H9 (cell line): ENCODE measurements at places on chromosomes 1 and 21. TPM values are rescaled to one million over a fixed set of nuclear protein-coding genes. Genes with fewer than 3 reads are reported as not detected.

The TGFBR3 gene
- total RNA-seq: 2.4 and 3.6 TPM in 2 replicates

The KRTAP13-2 gene
- total RNA-seq: not detected in 2 replicates

DNA sequence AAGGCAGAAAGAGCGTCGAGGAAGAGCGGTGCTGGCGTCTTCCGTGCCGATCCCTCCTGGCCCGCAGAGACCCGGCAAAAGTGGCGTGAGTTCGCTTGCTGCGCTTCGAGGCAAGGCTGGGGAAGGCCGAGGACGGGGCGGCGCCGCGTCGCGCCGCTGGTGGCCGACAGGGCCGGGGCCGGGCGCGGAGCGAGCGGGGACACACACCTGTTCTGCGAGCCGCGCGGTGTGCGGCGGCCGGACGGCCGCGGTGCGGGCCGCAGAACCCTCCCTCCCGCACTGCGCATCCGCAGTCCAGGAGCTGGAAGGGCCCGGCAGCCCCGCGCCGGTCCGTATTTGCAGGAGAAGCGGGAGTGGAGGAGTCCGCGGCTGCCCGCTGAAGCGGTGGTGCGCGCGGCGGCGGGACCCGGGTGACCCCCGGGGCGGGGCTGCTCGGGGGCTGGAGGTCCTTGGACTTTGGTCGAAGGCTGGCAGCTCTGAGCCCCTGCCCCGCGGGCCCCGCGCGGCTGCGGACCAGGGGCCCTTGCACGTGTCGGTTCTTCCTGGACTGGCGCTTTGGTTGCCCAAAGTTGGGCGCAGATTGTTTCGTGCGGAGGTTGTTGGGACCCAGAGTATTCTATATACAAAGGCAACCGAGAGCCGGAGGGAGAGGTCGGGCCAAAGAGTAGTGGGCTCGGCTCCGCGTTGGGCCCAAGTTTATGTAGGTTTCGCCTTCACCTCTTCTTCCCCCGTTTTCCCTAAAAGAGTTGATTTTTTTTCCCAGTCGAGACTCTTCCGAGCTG is 2.6 kb downstream of the RNF220 start:
- no peaks in the 10 kb centered on the region; the same call in 1 of the 2 replicates for H3K4me1 ChIP-seq
- H3K27ac ChIP-seq: no peak overlapping the region
- H3K4me3 ChIP-seq: peak overlapping the region; percentile 99
- 0 out of 2 replicates have a peak, but pooled peaks cover 2% of the 10 kb centered on the region for H3K36me3 ChIP-seq
- peaks cover 32% of the 10 kb centered on the region; the same call in 1 of the 2 replicates for H3K27me3 ChIP-seq

DNA sequence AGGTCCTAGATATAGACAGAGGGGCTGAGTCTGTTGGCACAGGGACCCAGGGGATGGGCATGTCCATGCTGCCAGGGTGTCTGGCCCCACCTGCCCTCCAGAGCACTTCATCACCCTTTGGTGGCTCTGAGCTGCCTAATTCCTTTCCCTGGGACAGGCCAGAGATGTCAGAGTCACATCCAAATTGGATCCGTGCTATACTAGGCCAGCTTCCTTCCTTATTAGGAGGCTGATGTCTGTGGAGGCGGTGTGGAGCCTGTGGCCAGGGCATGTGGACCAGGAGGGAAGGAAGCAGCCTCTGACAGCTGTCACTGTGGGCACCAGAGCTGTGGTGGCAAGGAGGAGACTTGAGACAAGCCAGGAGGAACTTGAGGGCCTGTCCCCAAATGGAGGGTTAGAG is 77.7 kb upstream of the TMEM51 start:
- no peak overlapping the region for H3K4me3 ChIP-seq
- H3K27me3 ChIP-seq: no peaks in the 10 kb centered on the region
- no peak overlapping the region for H3K27ac ChIP-seq
- H3K36me3 ChIP-seq: no peaks in the 10 kb centered on the region

DNA sequence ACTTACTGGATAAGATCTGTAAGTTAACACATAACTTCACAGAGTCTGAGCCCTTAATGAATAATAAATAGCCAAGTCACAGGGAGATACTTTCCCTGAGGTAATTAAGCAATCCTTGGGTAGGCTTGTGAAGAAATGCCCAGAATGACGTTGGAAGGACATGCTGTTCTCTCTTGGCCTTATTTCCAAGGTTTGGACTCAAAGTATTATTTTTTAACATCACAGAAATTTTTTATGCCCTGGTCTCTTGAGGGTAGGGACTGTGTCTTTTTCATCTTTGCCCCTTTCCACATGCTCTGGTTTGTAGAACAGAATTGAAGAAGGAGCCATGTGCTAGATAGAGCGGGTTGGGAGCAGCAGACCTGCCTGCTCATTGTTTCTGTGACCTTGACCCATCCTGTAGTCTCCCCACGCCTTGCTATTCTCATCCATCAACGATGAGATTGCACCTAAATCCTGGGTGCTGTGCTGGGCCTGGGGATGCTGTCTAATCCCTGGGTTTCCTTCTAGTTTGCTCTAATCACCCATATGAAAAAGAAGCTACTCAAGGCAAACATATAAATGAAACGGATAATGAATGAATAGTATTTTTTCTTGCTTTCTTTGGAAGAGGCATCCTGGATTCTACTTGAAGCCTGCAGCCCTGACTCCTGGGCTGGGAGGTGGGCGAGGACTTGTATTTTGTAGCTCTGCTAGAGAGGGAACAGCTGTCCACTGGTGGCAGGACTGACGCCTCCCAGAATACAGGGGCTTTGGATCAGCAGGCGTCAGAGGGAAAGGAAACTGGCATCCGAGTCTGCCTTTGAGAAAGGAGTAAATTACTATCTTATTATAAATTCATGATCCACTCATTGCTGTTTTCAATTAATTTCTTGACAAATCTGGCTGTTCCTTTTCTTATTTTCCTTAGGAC is 17.5 kb upstream of the LAMTOR5 start:
- DNase-seq: no peak
- H3K4me1 ChIP-seq: no peaks in the 10 kb centered on the region
- H3K36me3 ChIP-seq: peaks cover 5% of the 10 kb centered on the region
- no peaks in the 10 kb centered on the region for H3K27me3 ChIP-seq
- H3K4me3 ChIP-seq: no peak overlapping the region
- H3K27ac ChIP-seq: no peak overlapping the region

DNA sequence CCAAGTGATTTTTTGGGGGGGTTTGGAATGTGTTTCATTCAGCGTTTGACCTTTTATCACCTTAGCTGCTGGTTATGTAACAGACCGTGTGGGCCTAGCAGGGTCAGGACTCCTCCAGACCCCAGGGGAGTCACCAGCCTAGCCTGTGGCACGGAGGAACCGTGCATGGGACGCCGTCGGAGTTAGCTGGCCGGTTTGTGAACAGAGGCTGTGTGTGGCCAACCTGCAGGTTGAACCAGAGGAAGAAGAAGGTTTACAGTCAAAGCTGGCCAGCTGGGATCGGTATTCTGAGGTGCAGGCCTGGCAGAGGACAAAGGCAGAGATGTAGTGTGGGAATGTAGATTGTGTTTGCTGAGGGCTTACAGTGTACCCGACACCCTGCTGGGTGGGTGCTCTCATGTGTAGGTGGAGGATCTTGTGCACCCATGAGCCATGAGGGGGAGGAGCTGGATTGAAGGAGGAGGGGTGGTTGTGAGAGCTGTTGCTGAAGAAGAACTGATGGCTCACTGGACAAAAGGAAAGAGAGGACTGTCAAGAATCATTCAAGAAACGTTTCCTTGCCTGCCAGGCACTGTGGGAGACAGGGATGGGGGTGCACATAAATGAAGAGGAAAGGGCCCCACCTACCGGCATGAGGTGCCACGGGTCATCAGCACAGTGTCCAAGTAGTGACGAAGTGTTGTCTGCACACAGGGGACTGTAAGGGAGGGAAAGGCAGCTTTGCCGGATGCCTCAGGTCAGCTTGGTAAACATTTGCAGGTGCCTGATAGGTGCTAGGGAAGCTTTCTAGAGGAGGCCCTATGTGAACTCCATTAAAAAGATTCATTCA is 40.0 kb upstream of the PWP2 start:
- peaks cover 23% of the 10 kb centered on the region for H3K36me3 ChIP-seq
- no peaks in the 10 kb centered on the region for H3K27me3 ChIP-seq
- no peak for DNase-seq

DNA sequence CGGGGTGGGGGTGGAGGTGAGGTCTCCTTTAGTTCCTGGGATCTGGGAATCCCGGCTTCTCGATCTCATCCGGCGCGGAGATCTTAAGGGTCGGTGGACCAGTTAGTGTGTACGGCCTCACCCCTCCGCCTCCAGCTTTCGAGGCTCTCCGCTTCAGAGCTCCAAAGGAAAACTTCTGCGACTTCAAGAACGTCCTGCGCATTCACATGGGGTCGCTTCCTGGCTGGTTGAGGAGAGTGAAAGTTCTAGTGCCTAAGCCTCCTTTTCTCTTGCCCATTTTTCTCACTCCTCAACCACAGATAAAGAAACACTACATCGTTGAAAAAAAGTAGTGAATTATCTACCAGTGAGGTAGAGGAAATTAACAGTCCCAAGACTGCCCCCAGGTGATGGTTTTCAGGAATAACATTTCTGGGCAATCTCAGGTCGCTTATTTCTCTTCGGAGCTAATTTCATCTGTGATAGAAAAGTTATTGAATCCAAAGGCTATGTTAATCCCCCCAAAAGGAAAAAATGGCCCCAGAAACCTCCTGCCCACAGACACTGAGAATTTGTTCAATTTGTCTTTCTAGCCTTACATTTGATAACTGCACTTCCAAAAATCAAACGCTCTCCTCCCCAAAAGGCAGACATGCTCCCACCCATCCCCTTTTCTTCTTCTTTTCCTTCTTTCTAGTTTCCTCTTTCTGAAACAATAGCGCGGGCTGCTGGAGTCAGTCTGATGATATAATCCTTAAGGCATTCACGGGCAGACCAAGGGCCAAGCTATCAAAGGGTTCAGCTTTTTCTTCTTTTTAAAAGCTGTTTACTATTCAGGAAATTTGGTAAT is 20.6 kb upstream of the TBX15 start:
- H3K27me3 ChIP-seq: peaks cover 47% of the 10 kb centered on the region
- peak; percentile 60 for DNase-seq
- peak overlapping the region; percentile 74 for H3K4me3 ChIP-seq
- H3K27ac ChIP-seq: no peak overlapping the region

DNA sequence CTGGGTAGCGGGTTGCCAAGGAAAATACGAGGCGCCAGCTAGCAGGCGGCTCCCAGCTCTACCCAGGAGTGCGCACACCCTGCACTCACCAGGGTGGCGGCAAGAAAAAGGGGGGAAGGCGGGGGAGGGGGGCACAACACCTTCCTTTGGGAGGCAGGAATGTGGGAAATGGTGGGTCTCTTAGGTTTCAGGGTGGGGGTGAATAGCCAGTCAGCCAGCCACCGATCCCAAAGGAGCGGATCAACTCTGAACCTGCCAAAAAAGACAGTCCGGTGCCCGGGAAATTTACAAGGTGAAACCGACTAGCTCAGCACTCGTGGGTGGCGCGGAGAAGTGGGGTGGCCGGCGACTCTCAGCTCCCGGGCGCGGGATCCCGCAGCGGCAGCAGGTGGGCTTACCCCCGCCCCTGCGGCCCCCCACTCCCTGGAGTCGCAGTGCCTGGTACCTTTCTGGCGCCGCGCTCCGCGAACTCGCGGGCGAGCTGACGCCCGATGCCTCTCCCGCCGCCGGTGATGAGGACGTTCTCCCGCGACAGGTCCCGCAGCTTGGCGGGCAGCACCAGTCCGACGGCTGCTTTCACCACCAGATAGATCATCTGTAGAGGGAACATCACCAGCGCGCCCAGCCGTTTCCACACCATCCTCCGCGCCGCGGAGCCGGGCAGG is 1.2 kb downstream of the DHRS3 start:
- H3K4me3 ChIP-seq: peak overlapping the region; percentile 96
- no peaks in the 10 kb centered on the region for H3K27me3 ChIP-seq
- peaks cover 23% of the 10 kb centered on the region for H3K36me3 ChIP-seq

- peaks cover under 1% of the 10 kb centered on the region; the same call in 1 of the 2 replicates for H3K27me3 ChIP-seq
- no peaks in the 10 kb centered on the region for H3K4me1 ChIP-seq
- H3K36me3 ChIP-seq: no peaks in the 10 kb centered on the region
- no peak for DNase-seq
- H3K4me3 ChIP-seq: no peak overlapping the region
Observed at GRCh38 chr21:34878501-34878900, 170.6 kb downstream of the RUNX1 start.

DNA sequence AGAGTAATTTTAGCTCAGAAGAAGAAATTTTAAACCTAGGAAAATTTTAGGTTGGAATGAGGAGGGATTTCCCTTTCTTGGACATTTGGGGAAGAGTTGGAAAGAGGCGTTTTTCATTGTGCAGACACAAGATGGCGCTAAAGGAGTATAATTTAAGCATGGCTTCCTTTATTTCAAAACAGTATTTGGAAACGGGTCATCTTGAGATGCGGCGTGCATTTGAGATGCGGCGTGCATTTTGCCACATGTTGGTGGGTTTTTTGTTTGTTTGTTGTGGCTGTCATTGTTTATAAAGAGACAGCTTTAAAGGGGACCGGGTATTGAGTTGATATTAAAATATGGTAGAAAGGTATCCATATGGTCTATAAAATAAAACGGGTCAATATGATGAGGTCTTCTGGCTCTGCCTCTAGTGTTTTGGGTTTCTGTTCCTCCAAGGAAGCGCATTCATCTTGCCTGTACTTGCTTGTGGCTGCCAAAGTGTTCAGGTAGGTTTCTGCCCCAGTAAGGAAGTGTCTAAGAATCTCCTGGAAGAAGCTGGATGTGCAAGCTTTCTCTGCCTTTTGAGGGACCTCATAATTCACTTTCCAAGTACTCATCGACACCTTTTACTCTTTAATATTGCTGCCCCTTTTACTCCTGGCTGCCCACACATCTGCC is 210.3 kb downstream of the SLC35F3 start:
- H3K27ac ChIP-seq: no peak overlapping the region
- H3K27me3 ChIP-seq: no peaks in the 10 kb centered on the region; the same call in 1 of the 2 replicates
- no peak for DNase-seq
- no peak overlapping the region for H3K4me3 ChIP-seq

- no peak overlapping the region for H3K27ac ChIP-seq
- no peaks in the 10 kb centered on the region for H3K27me3 ChIP-seq
- no peak for DNase-seq
- no peak overlapping the region for H3K4me3 ChIP-seq
Observed at GRCh38 chr1:14140831-14141401, 440.9 kb downstream of the PRDM2 start.

- H3K27me3 ChIP-seq: no peaks in the 10 kb centered on the region
- no peak overlapping the region for H3K4me3 ChIP-seq
- no peak for DNase-seq
- no peaks in the 10 kb centered on the region for H3K4me1 ChIP-seq
- H3K36me3 ChIP-seq: peaks cover 28% of the 10 kb centered on the region
Observed at GRCh38 chr1:118636004-118636403, 352.1 kb downstream of the TBX15 start.
